Adrenal gland (tissue), 19 donors: ENCODE measurements at places on chromosomes 2 and 18.
A peak's percentile ranks its signal among the peaks of the same experiment; 100 is the strongest.

DNA sequence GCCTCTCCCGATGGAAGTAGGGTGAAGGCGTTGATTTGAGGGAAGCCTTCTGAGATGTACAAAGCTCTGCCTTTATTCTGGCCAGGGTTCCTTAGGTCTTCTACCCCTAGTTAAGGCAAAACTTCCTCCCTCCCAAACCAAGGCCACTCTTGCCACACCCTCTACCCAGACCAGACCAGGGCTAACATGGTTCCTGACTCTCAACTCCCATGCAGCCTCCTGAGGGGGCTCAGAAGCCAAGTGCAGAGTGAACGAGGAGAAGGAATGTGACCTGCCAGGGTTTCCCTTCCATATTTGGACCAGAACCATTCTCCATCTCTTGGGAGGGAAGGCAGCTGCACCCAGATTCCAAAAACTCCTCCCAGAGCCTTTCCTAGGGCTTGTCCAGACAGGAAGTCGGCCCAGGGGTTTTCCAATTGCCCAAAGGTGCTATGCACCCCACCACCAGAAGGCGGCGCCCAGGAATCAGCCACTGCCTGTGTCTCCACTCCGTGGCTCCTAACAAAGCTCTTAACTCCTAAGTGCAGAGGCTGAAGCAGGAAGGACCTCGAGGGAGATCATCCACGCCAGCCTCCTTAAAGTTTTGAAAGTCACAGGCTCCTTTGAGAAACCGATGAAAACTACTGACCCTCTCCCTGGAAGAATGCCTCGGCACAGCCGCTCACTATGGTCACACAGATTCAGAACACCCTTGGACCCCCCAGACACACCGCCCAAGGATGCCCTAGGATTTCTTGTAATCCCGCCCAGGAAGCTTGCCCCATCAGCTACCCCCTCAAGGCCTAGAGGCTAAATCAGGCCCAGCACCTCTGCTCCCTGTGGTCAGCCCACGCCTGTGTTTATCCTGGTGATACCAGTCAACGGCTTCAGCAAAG lies 157.8 kb downstream of the SMAD2 start:
- peak; percentile 70 for DNase-seq

DNA sequence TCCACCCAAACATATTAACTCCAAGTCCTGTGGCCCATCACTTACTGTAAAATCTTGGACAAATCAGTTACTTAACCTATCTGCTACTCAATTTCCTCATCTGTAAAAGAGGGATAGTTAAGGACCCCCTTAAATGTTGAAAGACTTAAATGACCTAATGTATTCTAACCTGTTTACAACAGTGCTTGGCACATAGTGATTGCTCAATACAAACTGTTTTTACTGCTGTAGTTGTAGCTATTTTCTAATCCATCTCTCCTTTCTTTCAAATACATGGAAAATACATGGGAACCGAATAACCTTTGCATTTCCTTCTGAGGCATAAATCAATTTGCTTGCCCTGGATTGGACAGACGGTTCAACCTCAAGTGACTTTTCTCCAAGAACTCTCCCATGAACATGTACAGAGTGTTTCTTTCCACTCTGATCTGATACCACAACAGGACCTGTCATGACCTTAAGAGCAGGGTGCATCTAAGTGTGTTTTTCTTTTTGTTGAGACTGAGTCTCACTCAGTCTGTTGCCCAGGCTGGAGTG lies 2.7 kb downstream of the LNPK start:
- no peak for DNase-seq

GRCh38 chr18:80145196-80145804 lies 36.2 kb downstream of the ADNP2 start:
- no peak for DNase-seq

- no peak for DNase-seq
Observed at GRCh38 chr2:1974397-1974796, 230.1 kb upstream of the PXDN start.

DNA sequence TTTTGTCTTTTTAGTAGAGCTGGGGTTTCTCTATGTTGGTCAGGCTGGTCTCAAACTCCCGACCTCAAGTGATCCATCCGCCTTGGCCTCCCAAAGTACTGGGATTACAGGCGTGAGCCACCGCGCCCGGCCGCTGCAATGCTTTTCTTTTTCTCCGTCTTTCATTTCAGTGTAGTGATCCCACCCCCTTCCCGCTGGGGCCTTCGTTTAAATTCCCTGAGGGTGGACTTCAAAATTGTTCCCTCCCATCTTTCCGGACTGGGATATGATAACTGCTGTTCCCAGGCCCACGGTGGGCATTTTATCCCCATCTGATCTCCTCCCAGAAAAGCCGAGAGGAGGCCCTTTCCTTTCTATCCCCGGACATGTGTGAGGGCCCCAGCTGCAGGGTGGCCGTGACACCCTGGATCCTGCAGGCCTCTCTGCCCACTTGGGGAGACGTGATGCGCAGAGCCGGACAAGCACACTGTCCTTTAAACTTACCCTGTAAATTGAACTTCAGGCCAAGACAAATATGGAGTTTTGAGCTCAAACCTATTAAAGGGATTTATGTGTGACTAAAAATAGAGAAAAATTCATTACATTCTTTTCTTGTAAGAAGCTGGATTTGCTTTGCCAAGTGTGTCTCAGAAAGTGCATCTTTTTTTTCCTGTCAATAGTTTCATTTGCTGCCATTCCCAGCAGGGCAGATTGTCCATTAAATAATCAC lies 54.5 kb upstream of the AFF3 start:
- DNase-seq = no peak

GRCh38 chr2:42250925-42251324 lies 81.8 kb downstream of the EML4 start:
- DNase-seq = no peak

GRCh38 chr2:72754628-72755320 lies 71.1 kb downstream of the EXOC6B start:
- DNase-seq = no peak

GRCh38 chr18:79944126-79944731 lies 7.2 kb downstream of the SLC66A2 start:
- peak; percentile 46 for DNase-seq

GRCh38 chr2:179429060-179429471 lies 164.4 kb upstream of the SESTD1 start:
- DNase-seq = no peak

- no peak for DNase-seq
Observed at GRCh38 chr18:10072671-10073175, 158.9 kb downstream of the VAPA start.

DNA sequence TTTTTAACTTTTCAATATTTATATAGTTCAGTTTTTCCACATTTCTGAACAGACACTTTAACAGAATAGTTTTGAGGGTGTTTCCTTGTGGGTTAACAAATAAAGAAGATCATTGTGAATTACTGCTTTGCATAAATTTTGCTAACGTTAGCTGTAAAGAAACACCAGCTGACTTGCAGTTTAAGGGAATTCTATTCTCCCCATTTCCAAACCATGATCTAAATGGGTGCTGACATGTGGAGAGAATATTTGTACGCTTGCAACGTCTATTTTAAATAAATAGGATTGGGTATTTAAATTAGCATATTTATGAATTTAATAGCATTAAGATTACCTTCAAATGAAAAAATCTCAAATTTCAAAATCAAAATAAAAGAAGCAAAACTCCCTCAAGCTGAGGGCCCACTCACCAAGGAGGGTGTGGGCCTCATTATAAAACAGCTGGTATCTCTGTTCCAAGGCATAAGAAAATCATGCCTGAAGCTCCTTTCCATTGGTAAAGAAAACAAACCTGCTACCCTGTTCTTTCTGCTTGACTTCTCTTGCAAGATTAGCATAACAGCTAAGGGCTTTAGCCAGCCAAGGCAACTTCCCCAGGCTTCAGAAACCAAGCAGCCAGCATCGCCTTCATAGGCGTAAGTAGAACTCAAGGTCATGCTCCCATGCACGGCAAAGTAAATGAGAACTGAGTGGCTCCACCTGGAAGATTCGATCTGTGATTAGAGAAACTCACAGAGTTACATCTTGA lies 3.2 kb downstream of the MRO start:
- no peak for DNase-seq

DNA sequence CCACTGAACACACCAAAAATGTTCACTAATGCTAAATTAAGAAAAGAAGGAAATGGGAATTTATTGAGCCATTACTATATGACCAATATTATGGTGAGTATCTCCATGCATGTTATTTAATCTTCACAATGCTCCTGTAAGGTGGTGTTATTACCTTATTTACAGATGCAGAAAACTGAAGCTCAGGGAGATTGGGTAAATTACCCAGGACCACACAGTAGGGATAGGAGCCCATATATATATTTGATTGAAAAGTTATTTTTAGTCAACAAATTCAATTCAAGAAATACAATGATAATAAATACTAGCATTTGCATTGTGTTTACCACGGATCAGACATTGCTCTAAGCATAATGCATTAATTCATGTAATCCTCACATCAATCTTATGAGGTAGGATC lies 202.2 kb upstream of the FBXO11 start:
- DNase-seq = no peak

DNA sequence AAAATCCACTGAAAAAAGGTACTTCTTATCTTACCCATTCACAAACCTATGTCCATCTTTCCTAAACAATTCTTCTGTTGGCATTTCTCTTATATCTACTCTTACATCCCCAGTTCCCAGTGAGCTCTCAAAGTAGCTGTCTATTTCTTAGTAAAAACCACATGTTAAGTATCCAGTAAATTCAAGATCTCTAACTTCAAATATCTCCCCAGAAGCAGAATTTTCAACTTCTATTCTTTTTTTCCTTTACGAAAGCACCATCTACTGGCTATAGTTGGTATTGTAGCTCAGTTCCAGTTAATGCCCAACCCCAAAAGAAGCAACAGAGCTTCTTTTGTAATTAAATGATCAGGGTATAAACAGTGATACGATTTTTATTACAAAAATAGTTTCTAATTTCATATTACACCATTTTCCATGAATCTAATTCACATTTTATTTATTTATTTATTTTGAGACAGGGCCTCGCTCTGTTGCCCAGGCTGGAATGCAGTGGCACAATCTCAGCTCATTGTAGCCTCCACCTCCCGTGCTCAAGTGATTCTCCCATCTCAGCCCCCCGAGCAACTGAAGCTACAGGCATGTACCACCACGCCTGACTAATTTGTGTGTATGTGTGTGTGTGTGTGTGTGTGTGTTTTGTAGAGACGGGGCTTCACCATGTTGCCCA lies 28.5 kb downstream of the HRH4 start:
- DNase-seq = no peak

DNA sequence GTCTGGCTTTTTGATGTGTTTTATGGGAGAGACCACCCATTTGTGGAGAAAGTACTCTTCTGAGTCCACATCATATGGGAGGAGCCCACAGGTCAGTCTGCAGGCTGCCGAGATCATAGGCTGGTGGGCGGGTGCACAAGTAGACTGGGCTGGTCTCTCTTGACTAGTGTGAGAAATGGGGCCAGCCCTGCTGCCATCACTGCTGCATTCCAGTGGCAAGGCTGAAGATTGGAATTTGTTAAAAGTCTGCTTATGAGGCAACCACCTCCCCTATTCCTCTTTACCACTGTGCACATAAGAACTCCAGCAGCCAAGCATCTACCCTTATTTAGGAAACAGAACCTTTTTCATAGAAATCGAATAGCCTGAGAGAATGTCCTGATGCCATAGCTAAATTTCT lies 200.7 kb downstream of the DIS3L2 start:
- DNase-seq = no peak

DNA sequence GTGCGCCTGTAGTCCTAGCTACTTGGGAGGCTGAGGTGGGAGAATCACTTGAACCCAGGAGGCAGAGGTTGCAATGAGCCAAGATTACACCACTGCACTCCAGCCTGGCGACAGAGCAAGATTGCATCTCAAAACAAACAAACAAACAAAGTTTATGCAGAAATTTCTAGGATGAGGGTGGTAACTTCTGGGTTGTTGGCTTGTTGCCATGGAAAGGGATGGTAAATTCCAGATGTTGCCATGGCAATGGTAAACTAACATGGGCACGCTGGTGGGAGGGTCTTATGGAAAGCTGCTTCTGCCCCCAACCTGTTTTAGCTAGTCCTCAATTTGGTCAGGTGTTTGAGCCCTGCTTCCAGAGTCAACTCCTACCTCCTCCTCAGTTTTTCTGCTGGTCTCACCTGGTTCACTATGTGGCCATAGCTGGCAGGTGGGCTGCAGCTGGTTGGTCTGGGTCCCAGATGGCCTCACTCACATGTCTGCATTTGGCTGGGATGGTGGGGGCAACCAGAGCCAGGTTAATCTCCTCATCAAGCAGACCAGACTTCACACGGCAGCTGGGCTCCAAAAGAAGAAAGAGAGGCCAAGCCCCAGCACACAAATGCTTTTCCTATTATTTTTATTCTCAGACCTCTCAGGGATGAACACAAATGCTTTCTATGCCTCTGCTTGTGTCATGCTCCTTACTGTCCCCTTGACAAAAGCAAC lies 26.6 kb upstream of the TEX44 start:
- no peak for DNase-seq

DNA sequence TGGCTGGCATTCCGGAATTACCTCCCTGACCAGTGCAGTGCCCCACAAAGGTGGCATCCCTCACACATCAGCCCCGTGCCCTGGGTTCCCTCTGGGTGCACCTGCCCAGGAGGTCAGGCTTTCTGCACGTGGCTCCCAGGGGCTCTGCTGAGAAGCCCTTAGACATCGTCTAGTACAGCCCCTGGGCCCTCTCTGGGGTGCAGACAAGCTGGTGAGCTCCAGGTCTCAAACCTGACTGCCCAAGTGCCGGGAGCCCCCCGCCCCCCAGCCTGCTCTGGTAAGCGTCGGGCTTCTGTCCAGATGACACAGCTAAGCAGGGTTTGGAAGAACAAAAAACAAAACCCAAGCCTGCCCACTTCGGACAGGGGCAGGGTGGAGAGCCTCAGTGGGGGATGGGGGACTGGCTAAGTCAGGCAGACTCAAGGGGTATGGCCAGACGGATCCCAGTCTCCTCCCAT lies 20.2 kb downstream of the TWIST2 start:
- DNase-seq = no peak

- DNase-seq = no peak
Observed at GRCh38 chr2:9518163-9518562, 37.5 kb downstream of the ADAM17 start.

GRCh38 chr2:163734881-163735684 lies 725 bp downstream of the FIGN start:
- no peak for DNase-seq

DNA sequence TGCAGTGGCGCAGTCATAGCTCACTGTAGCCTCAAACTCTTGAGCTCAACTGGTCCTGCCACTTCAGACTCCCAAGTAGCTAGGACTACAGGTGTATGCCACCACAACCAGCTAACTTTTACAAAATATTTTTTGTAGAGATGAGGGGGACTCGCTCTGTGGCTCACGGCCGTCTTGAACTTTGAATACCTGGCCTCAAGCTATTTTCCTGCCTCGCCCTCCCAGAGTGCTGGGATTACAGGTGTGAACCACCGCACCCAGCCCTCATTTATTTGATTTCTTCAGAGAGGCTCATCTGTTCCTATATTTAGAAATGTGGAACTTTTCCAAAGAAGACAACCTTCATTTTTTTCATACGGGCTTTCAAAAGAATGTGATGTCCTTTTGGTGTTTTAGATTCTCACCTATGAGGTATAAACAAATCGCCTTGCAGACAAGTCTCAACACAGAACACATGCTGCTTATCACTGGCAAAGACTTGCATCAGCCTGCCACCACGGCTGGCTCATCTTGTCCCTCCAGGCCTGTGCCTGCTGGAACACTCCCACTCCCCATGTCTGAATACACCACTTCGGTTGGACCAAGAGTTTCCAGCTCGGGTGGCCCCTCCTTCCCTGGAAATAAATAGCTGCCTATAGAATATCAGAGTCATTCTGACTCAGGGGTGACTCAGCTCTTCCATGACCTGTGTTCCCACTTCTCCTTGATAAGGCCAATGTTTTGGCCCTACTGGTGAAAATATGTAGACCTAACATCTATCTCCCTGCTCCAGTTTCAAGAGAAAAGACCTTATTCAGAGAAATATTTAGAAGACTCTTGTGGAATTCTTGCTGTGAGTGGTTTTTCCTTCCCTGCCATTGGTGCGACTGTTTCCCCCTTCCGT lies 202.6 kb downstream of the TGIF1 start:
- peak; percentile 96 for DNase-seq
